ENCODE measurements at places on chromosomes 1 and 21. TPM values are rescaled to one million over a fixed set of nuclear protein-coding genes. Genes with fewer than 3 reads are reported as not detected.

The WNT9A gene
- total RNA-seq, result 1.3 TPM

The VAV3 gene
- 9.6 TPM for total RNA-seq

The GNAT2 gene
- total RNA-seq, result not detected

The LRRC53 gene
- total RNA-seq, result not detected

The PAX7 gene
- not detected for total RNA-seq

The SLC5A9 gene
- not detected for total RNA-seq

The CDKN2C gene
- 82.8 TPM for total RNA-seq

DNA sequence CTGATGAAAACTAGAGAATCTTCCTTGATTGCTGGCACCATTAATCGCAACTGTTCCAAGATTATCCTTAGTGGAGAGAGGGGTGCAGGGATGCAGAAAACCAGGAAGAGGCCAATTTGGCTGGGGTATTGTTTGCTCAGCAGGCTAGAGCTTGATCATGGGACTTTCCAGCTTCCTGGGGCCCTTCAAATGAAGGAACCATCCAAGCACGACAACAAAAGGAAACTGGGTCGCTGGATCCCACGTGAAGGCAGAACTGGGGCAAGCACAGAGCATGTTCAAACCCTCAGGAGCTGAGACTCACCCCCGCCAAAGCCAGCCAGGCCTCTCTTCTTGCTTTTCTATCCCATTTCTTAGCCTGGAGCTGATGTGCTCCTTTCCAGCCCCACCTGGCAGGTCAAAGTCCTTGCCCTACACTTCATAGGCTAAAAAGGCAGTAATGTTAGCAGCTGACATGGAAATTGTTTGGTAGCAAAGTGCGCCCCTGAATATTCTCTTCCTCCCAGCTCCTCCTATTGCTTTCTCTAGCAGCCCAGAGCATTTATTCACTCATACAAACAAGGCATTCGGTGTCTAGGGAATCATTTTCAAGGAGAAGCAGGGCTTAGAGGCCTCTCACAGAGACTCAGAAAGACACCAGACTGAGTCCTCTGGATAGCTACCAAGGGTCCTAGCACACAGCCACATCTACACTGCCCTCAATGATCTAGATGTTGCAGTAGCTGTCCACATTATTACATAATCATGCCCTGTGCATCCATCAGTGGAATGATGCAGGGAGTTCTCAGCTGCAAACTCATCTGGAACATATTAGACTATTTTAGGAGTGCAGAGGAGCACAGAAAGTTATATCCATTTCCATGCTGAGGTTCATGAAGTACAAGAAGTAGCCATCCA is 11.5 kb downstream of the KCNA2 start:
- no peak for DNase-seq

DNA sequence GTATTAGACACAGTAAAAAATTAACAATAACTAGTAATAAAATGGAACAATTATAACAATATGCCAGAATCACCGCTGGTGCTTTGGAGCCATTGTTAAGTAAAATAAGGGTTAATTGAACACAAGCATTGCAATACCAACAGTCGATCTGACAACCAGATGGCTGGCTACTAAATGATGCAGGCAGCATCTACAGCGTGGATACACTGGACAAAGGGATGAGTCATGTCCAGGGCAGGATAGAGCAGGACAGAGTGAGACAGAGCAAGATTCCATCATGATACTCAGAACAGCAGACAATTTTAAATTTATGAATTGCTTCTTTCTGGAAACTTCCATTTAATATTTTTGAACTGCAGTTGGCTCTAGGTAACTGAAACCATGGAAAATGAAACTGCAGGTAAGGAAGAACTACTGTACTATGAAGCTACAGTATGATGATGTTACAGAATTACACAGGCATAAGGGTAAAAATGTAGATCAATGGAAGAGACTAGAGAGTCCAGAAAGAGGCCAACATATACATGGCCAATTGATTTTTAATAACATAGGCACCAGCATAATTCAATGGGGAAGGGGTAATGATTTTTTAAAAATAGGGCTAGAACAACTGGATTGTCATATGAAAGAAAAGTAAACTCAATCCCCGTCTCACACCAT is 168.7 kb downstream of the RRAGC start:
- no peak for DNase-seq

DNA sequence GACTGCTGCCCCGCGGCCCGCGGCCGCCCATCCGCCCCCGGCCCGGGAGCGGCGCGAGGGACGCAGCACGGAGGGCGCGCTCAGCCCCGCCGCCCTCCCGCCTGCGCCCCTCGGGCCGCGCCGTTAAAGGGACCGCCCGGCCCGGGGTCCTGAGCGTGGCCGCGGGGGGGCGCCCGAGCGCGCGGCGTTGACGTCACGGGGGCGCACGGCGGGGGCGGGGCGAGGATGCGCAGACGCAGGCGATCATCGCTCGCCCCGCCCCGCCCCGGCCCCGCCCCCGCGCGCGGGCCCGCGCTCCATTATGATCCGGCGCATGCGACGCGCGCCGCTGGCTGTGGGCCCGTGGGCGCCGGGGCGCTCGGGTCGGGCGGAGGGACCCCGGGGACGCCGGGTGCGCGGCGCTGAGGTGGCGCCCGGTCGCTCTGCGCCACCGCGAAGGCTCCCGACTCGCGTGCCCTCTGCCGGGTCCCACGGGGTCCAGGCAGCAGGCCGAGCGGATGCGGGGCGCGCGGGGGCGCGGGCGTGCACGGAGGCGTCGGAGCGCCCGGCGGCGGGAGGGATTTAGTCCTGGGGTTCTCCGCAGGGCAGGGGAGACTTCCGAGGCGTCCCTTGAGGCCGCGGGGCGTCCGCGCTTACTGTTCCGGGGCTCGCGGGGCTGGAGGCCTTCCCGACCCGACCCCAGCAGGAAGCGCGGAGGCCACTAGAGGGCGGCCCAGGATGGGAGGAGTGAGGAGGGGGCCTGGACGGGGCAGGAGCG is at the start of gene DVL1:
Gene DVL1, minus strand, starts transcription at position 163 of the 757 bp plus-strand sequence. CDS start 353 bp downstream, outside the sequence.
- DNase-seq, result peak; percentile 50

GRCh38 chr1:208291923-208292711 is 47.9 kb upstream of the PLXNA2 start:
- DNase-seq, result no peak

- DNase-seq, result no peak
Measured at GRCh38 chr1:21518774-21519455, 9.7 kb downstream of the ALPL start.

GRCh38 chr21:15379776-15380175 is 315.0 kb upstream of the NRIP1 start:
- DNase-seq, result no peak

GRCh38 chr1:98739762-98740161 is 78.2 kb downstream of the SNX7 start:
- DNase-seq, result no peak

- DNase-seq, result no peak
Measured at GRCh38 chr1:106944721-106945120, 111.8 kb upstream of the PRMT6 start.

DNA sequence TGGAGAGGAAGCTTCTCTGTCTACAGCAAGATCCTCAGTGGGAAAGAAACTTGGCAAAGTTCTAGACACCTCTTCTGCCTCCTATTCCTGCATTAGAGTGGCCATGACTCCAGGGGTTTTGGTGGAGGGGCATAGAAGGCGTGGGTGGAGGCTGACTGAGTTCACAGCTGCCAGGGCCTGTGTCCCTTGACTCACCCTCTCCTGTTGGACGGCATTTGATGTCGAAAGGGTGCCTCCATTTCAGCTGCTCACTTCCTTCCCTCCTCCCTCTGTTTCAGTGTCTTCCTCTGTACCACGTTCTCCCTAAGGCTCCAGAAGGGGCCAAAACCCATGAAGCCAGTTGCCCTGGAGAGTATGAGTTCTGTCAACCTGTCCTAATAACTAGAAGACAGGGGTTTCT is 632 bp downstream of the TMEM79 start:
- no peak for DNase-seq

DNA sequence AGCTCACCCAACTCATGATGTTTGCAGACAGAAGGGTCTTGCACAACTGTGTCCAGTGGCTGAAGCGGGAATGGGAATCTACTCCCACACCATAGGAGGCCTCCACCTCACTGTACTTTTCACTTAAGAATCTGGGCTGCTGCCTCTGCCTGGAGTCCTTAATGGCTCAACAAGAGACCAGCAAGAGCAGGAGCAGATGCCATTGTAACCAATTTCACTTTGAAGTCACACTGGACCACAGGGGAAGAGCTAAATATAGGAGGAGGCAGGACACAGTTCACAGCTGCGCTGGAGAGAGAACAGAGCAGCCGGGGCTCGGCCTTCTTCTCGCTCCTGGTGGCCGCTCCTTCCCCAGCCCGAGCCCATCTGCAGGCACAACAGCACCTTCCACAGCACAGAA is 120.4 kb downstream of the SIPA1L2 start:
- DNase-seq, result no peak

GRCh38 chr1:13749543-13750341 is 49.8 kb downstream of the PRDM2 start:
- no peak for DNase-seq

DNA sequence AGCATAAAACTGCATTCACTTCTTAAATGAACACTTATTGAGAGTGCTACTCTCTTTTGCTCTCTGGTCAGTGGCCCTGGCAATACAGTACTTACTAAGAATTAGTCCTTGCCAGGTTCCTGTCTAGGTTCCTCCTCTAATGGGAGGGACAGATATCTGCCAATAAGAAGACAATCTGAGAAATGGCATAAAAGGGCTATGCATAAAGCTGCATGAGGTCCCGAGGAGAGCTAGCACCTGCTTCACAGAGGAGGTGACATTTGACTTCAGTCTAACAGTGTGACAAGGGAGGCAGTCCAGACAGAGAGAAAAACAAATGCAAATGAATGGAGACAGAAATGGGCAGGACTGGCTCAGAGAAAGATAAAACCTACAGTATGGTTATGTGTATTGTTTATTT is 357.1 kb upstream of the SGIP1 start:
- no peak for DNase-seq

DNA sequence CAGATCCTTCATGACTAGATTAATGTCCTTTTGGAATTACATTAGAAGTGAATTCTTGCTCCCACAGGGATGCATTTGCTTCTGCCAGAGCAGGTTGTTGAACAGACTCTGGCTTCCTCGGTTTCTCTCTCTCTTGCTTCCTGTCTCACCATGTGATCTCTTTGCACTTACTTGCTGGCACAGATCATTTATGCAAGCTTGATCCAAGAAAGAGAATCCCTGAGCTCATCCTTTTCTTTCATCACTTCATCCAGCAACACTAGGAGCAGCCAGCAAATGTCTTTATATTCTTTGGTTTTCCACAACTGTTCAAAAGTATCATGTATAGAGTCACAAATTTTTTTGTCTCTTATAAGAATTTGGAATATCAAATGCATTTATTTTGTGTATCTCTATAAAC is 313.5 kb downstream of the ZNF326 start:
- no peak for DNase-seq

- DNase-seq, result no peak
Measured at GRCh38 chr1:4178501-4179113, 278.5 kb upstream of the C1orf174 start.

GRCh38 chr1:208040821-208041297 is 129.9 kb upstream of the CD34 start:
- no peak for DNase-seq

DNA sequence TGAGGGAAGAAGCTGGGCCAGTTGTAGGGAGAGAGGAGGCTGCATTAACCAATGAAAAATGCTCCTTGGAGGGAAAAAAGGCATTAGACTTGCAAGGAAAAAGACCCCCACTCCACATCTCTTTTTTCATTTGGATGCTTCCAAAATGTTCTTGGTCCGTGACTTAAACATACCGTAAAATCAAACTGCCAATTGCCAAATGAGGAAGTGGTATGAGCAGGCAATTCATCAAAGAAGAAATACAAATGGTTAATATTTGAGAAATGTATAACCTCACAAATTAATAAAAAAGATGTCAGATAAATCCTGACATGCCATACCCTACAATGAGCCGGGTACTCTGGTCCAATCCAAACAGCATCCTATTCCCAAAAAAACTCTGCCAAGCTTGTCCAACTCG is 30.6 kb downstream of the KANK4 start:
- no peak for DNase-seq

DNA sequence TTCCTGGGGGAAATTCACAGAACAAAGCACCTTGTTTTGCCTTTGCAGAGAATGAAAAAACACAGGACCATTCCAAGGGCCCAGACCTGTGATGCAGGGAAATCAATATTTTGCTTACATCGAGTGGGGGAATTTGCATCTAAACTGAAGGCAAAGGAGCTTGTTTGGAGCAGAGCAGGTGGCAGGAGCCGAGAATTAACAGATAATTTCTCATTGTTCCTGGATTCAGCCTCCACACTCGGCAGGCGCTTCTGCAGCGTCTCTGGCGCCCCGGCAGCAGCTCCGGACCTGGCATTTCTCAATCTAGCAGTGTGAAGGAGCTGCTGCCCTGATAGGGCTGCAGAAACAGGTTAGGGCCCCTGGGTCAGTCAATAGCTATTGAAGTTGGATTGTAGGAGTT is 2.0 kb upstream of the SYT6 start:
- DNase-seq, result no peak

DNA sequence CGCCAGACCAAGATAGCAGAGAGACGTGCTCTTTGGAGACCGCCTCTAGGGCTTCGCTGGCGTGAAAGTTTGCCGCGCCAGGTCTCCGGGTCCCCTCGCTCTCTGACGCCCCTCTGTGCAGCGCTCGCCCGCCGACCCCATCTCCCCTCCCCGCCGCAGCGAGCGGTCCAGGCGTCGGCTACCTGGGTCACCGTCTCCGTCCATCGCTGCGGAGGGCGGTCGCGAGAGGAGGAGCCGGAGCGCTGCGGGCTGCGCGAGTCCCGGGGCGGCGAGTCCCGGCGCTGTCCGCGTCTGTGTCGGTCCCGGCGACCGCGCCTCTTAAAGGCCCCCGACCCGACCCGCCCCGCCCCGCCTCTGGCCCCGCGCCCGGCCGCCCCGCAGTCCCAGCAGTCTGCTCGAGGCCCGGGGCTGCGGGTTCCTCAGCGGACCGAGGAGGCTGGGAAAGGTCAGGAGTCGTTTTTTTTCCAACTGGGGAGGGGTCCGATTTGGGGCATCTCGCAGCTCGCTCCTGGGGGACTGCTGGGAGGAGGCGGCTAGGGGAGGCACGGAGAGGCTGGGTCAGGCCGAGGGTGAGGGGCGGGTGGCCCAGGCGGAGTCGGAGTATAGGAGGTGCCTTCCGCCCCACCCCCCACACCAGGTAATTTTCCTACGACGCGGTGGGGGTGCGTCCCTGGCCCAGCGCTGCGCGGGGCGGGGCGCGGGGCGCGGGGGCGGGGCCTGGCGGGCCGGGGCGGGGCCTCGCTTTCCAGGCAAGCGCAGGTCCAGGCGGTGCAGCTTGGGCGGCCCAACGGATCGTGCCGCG is at the start of the genes FBXO2 and FBXO44:
Gene FBXO2, minus strand, starts transcription at position 293 of the 802 bp plus-strand sequence. Its CDS starts 89 bp downstream, at position 204.
Gene FBXO44, plus strand, starts transcription at position 741 of the 802 bp plus-strand sequence. CDS start 959 bp downstream, outside the sequence.
- no peak for DNase-seq

Data from omental fat pad (tissue), 4 donors.